ENCODE measurements at places on chromosomes 5 and 9.

DNA sequence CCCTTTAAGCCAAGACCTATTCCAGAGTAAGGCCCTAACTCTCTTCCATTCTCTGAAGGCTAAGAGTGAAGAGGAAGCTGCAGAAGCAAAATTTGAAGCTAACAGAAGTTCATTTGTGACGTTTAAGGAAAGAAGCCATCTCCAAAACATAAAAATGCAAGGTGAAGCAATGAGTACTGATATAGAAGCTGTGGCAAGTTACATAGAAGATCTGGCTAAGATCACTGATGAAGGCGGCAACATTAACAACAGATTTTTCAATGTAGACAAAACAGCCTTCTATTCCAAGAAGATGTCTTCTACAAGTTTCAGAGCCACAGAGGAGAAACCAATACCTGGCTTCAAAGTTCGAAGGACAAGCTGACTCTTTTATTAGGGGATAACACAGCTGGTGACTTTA, 1143.4 kb downstream of the CDH12 start:
- DNase-seq = no peak

GRCh38 chr5:178113141-178113787, at the start of gene N4BP3:
Gene N4BP3 (plus strand): TSS chr5:178113532. CDS start chr5:178119584, 6,052 bp downstream.
- no peak for DNase-seq

DNA sequence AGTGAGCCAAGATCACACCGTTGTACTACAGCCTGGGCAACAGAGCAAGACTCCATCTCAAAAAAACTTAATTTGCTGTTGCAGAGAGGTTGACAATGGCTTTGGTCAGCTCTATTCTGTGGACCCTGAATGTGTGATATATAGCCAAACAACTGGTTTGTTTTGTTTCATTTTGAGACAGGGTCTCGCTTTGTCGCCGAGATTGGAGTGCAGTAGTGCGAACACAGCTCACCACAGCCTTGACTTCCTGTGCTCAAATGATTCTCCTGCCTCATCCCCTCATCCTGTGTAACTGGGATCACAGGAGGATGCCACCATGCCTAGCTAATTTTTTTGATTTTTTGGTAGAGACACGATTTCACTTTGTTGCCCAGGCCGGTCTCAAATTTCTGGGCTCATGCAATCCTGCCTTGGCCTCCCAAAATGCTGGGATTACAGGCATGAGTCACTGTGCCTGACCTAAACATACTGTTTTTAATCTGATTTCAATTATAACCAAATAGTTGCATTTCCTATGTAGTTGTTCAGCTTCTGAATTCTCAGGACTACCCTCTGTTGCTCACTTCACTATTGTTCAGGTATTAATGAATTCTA, 9.8 kb downstream of the RNF183 start:
- DNase-seq = no peak

GRCh38 chr5:102211165-102211564, 84.9 kb downstream of the SLCO4C1 start:
- no peak for DNase-seq

DNA sequence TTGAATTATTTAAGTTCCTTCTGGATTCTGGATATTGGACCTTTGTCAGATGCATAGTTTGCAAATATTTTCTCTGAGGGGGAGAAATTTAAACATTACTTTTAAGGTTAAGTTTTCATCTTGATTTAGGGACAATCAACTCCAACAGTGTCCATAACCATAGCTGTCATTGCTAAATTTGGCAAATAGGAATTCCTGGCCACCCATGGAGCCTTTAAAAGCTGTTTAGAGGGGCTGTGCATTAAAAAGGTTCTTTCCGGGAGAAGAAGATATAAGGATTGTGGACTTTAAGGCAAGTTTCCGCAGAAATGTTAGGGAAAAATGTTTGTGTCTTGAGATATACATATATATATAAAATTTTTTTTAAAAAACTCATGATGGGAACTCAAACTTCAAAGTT, 339.7 kb downstream of the ADAMTS6 start:
- no peak for DNase-seq

DNA sequence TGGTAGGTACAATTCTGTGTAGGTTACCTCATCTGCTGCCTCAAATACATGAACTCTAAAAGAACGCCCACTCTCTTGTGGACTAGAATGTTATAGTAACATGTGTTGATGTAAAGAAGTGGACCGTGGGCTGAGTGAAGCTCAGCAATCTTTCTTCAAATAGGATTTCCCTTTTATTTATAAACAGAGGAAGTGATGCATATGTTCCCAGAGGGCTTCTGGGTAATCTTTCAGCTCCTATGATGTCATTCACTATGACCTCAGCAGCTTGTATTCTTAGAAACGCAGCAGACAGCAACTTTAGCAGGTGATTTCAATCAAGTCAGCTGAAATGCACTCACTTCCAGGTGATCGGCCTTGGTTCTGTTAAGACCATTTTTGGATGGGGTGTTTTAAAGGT, 14.4 kb downstream of the F2RL2 start:
- DNase-seq = peak; percentile 79

DNA sequence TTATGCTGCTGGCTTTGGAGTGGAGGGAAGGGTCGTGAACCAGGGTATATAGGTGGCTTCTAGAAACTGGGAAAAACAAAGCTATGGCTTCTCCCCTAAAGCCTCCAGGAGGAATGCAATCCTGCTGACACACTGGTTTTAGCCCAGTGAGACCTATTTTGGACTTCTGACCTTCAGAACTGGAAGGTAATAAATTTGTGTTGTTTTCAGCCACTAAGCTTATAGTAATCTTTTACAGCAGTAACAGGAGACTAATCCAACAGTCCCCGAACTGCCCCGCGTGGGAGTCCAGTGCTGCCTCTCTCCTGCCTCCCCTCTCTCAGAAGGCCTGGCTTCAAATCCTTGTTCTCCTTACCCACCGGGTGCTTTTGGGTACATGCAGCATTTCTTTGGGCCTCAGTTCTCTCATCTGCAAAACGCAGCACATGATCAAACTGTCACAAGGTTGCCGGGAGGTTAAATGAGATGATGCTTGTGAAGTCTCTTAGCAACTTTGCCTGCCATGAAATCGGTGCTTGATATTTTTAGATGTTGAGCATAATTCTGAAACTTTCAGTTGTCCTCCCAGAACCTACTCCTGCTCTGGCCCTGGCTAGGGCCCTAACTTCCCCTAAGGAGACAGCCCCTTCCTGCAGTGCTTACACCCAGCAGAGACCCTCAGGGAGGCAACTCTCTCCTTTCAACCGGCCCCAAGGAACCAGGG, 127.3 kb upstream of the BOD1 start:
- no peak for DNase-seq

GRCh38 chr5:4572311-4573100, 567.6 kb upstream of the ADAMTS16 start:
- no peak for DNase-seq

GRCh38 chr9:71602652-71603051, 165.7 kb downstream of the CEMIP2 start:
- no peak for DNase-seq

DNA sequence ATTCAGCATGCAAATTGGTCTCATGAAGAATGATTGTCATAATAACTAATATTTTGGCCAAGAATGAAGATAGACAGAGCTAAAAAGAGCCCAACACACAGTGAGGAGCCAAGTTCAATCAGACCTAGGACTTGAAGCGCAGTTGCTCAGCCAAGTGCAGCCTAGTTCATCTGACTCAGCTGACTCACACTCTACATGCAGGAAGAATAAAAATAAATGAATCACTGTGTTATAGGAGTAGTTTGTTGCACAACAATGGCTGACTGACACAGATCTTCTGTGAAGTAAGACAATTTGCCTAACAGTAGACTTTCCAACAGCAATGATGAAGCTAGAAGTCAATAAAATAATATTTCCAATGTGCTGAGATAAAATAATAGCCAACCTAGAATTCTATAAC, 261.5 kb downstream of the CEMIP2 start:
- no peak for DNase-seq

- DNase-seq = no peak
Observed at GRCh38 chr9:444528-444927, 229.9 kb downstream of the DOCK8 start.

DNA sequence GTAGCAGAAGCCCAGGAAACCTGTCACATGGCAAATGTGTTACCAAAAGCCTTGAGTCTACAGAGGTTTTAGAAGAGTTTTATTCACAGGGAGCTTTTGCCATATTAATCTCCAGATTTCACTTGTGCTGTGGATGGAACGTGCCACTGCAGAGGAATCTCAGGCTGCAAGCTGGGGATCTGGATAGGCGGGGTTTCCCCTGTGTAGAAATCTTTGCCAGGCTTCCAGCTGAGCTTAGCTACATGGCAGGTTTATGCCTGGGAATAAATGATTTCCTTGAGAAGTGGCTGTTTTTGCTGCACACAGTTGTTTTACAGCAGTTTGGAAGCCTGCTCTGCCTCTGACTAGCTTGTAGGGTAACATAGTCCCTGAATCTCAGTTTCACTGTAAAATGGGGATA, 224.6 kb upstream of the PLPPR1 start:
- no peak for DNase-seq

- DNase-seq = no peak
Observed at GRCh38 chr9:77215874-77216273, 38.5 kb downstream of the VPS13A start.

GRCh38 chr9:737400-738120, 103.9 kb upstream of the DMRT1 start:
- no peak for DNase-seq

DNA sequence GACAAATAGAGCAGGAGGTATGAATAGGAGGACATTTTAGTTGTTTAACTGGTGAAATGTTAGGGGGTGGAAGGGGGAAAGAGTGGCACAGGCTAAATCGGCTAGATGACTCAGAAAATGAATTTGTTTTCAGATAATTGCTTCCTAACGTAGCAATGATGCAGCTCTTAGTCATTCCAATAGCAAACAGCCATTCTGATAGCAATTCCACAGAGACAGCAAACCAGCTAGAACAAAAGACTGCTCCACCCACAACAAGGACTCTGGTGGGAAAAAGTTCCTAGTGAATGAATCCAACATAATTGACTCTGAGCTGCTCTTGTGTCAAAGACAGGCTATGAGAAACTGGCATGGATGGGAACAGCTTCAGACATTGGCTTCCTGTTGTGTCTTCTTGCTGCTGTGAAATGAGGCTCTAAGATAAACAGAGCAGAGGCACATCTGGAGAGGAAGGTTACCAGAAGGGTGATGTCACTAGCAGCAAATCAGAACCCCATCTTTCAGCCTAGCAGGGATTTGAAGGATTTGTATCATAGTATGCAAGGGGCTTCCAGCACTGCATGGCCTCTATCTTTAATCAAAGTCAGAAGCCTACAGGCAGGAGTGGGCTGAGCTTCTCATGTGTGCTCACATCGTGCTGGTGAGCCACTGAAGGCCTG, 28.1 kb upstream of the F2RL1 start:
- DNase-seq = peak; percentile 94

GRCh38 chr5:3237276-3237868, 358.3 kb upstream of the IRX1 start:
- DNase-seq = no peak

DNA sequence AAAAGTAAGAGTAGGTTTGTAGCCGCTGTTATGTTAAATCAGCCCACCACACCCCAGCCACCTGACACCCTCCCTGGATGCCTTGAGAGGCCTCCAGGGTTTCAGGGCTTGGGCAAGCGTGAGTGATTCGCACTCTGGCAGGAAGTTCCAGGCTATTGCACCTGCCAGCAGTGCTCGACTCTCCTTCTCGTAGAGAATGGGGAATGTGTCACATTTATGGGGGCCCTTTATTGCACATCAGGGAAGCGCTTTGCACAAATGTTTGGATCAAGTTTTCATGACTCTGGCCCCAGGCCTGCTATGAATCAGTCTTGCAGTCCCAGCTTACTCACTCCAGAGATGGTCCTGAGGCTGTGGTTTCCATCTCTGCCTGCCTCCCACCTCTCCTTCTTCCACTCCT, 66.1 kb upstream of the ADRA1B start:
- peak; percentile 29 for DNase-seq

DNA sequence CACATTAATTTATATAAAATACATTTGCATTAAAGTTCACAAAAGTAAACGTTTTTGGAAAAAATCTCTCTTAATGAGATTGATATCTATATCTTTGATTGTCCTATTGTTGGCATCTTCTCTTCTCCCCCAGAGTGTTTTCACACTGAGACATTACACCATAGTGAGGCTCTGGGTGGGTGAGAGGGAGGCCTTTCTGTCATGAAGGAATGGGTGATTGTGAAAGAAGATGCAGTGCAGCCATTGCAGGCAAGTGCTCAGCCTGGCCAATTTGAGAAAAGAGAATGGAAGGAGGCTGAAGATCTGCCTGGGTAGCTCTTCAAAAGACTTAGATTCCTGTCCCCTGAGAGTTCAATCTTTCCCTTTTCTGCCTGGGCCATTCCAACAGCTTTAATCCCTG, 140.8 kb downstream of the SLC12A2 start:
- DNase-seq = no peak

DNA sequence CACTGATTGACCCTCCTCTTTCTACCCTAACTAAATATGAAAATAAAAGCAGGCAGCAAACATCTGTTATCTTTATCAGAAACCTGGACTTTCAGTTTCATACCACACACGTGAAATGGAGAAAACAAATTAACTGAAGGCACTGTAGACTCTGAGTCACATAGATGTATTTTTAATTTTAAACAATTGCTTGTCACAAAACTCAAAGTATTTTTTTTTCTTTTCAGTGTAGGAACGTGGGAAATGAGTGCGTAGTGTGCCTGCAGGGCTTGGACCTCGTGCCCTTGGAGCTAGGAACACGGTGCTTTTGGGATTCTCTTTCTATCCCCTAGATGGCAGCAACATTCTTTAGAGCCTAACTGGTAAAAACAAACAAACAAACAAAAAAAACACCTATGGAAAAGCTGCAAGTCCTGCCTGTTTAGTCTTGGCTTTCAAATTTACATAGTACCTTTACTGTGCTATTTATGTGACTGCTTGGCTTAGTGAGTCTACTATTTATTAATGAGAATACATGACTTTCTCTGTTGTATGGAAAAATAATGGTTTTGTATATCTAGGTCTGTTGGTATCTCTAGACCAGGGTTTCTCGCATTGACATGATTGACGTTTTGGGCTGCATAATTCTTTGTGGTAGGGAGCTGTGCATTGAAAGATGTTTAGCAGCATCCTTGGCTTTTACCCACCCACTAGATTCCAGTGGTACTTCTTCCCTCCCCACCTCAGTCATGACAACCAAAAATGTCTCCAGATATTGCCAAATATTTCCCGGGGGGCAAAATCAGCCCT, 16.8 kb upstream of the ACTBL2 start:
- no peak for DNase-seq

GRCh38 chr5:150779397-150780186, 1.0 kb downstream of the SMIM3 start:
- DNase-seq = no peak

- DNase-seq = no peak
Observed at GRCh38 chr5:127813633-127814587, 110.7 kb downstream of the CCDC192 start.
